ENCODE measurements at places on chromosomes 4 and X. TPM values are rescaled to one million over a fixed set of nuclear protein-coding genes. Genes with fewer than 3 reads are reported as not detected.

Gene MBNL3
- polyA plus RNA-seq = 28.7 TPM

Gene FAT4
- polyA plus RNA-seq = not detected

Gene VSIG1
- polyA plus RNA-seq = 18.1 TPM

Gene FAM47A
- polyA plus RNA-seq = not detected

DNA sequence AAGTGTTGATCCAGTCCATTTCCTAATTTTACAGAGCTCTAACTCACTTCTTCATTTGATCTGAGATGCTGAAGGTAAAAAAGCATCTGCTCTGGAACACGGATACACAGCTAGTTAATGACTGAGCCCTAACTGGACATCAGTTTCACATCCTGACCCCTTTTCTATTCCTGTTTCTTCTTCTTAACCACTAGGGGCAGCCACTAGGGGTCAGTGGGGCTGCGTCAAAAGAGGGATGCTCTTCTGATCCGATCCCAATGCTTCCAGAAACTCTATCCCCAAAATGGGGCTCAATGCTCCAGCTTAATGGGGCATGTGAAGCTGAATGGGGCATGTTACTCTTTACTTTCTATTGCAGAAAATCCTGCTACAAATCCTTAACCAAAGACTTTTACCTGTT, 33.4 kb upstream of the PHKA2 start:
- DNase-seq = no peak

DNA sequence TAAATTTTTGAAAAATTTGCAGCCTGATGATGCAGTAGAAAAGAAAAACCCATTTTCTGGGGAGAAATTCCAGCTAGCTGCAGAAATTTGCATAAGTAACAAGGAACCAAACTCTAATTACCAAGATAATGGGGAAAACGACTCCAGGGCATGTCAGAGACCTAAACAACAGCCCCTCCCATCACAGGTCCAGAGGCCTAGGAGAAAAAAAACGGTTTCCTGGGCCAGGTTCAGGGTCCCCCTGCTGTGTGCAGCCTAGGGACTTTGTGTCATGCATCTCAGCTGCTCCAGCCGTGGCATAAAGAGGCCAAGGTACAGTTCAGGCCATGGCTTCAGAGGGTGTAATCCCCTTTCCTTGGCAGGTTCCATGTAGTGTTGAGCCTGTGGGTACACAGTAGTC, 733.7 kb upstream of the CT83 start:
- DNase-seq = no peak

DNA sequence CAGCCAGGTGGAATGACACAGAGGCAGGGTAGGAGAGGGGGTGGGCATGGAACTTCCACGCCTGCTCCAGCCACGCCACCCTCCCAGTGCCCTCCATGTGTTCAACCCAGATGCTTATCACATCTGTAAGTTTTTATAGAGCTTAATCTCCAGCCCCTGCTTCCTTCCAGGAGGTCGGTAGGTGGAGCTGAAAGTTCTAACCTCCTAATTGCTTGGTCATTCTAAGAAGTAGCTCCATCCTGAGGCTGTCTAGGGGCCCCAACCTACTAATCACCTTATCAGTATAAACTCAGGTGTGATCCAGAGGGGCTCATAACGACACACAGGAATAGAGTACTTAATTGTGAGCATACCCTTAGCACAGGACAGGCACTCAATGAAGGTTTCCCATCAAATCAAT, 18.3 kb downstream of the QDPR start:
- DNase-seq = no peak

DNA sequence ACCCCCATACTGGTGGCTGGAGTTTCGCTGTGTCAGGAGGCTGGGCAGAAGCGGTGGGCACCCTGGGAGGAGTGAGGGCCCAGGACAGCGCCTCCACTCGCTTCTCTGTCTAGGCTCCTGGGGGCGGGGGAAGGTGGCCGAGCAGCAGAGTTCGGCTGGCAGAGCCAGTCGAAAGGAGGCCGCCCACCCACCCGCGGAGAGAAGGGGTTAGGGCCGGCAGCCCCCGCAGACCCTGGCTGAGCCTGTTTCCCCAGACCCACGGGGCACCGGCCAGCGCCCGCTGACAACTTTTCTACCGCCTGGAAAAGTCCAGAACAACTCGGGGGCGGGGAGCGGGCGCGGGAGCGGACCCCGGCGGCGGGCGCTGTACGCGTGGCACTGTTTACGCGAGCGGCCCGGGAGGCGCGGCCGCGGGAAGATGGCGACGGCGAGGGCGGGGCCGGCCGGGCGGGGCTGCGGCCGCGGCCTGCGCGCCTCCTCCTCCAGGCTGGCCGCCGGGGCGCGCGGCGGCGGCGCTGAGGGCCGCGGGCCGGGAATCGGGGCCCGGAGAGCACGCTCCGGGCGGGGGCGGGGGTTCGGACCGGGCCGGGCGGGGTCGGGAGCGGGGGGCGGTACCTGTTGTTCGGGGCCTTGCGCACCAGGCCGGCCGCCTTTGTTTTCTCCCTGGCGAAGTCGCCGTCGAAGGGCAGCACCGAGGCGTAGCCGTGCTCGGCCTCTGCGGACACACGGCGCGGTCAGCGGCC, 628 bp downstream of the MXD4 start:
- DNase-seq = peak; percentile 43

DNA sequence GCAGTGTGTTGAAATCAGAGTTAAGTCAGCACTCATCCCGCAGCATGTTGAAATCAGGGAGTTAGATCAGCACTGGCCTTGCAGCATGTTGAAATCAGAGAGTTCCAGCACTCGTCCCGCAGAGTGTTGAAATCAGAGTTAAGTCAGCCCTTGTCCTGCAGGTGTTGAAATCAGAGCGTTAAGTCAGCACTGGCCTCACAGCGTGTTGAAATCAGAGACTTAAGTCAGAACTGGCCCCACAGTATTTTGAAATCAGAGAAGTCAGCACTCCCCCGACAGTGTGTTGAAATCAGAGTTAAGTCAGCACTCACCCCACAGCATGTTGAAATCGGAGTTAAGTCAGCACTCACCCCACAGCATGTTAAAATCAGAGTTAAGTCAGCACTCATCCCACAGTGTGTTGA, 10.9 kb upstream of the UVSSA start:
- no peak for DNase-seq

DNA sequence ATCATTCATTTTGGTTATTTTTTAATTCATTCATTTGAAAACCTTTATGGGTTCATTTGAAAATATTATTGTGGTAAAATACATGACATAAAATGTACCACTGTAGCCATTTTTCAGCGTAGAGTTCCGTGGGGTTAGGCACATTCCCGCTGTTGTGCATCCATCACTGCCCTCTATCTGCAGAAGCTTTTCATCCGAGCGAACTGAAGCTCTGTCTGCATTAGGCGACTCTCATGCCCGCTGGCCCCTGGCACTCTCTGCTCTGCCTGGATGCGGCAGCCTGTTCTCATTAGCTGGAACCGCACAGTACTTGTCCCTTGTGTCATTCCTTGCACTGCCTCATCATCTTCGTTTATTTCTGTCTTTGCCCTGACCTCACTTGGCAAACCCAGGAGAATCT, 17.5 kb downstream of the CFAP99 start:
- no peak for DNase-seq

GRCh38 chr4:93776386-93777080, 52.0 kb upstream of the ATOH1 start:
- DNase-seq = no peak

DNA sequence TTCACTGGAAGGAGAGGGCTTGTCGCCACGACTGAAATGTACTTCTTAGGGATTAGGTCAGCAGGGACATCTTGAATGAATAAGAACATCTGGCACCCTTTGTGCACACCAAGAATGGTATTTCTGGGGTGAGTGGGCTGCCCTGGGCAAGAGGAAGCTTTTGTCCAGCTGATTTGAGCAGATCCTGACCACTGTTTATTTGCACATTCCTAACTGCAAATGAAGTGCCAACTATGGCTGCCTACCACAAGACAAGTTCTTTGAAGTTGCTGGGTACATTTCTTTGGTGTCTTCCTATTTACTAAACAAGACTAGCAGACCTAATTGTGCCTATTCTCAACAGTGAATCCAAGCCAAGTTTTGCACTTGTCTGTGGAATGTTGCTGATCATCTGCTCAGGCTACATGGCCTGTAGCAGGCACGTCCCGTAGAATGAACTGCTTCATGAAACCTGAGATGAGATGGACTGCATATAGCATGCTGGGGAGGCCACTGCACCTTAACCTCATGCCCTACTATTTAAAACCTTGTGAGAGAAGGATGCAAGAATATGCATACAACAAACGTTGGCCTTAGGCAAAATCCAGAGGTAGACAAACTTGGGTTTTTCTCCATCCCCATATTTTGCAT, 45.0 kb downstream of the PIR start:
- DNase-seq = no peak

DNA sequence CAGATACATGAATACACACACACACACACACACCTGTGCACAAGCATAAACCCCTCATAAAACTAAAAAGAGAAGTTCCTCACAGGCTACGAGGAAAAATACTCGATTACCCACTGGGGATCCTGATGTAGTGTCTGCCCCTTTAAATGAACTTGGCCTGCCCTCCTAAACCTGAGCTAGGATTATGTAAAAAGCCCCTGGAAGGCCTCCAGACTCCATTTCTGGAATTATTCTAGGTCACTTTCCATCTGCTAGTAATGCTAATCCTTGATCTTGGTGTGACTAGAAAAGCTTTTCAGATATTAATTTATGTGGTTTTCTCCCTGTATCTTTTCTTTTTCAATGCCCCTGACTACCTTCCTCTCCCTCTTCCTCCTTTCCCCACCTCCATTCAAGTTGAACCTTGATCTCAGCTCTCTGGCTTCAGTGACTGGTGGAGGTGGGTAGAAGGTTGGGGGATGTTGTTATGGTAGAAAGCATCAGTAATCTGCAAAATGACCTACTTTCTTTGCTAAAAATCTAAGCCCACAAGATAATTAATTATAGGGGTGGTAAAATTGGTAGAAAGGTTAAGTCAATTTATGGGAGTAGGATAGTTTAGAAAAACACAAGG, 25.5 kb upstream of the ZNF330 start:
- DNase-seq = no peak

DNA sequence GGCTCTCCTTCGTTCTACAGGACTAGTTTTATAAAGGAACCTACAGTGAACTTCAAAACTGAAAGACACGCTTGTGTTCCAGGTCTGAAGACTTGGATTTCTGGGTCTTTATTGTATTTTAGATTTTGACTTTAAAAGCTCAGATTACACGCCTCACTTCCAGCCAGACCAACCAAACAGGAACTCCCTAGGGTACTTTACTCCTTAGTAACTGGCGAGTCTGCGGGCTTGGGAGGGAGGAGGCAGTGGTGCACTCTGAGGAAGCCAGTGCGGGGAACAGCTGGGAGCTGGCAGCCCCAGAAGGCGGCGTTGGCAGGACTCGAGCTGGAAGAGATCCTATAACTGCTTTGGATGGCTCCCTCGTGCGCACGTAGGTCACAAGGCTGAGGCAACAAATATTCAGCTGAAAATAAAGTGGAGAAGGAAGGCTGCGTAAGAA, 391 bp upstream of the PHKA1 start:
- no peak for DNase-seq

DNA sequence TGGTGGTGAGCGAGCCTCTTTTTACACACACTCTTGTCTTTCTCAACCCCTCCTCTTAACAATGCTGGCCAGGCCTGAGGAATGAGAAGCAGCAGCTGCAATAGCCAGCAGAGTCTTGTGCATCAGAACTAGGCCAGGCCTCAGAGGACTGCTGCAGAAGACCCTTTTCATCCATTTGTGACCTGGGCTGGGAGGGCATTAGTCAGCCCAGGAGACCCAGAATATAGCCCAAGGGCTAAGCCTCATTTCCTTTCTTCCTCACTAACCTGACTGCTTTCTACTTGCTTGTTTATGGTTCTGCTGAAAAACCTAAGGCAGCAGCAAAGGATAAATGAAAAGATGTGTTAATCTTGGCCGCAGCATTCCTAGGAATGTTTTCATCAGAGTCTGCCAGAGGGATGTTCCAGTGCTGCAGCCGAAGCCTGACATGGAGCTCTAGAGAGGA, 254.7 kb upstream of the AR start:
- DNase-seq = no peak

Data from naive thymus-derived CD4-positive, alpha-beta T cell (primary cell).